Activated T-helper 1 cell treated with anti-CD3 and anti-CD28 coated beads, Interleukin-12 subunit alpha, Interleukin-12 subunit beta, Interleukin-2, Interleukin-4 antibody, amounts not matched to agents 30 ng/mL and 10 ng/mL and 1 ng/mL, durations not matched to agents 14 hours and 24 hours and 36 hours (primary cell): ENCODE measurements at places on chromosomes 11 and 22.
A peak's percentile ranks its signal among the peaks of the same experiment; 100 is the strongest.

GRCh38 chr11:67345920-67346819, 7.2 kb downstream of the POLD4 start:
- no peak for DNase-seq
- H3K36me3 ChIP-seq, result peaks cover 2% of the 10 kb centered on the region
- H3K27ac ChIP-seq, result peak overlapping the region; percentile 81
- H3K4me1 ChIP-seq, result peaks cover 31% of the 10 kb centered on the region
- no peaks in the 10 kb centered on the region for H3K27me3 ChIP-seq

DNA sequence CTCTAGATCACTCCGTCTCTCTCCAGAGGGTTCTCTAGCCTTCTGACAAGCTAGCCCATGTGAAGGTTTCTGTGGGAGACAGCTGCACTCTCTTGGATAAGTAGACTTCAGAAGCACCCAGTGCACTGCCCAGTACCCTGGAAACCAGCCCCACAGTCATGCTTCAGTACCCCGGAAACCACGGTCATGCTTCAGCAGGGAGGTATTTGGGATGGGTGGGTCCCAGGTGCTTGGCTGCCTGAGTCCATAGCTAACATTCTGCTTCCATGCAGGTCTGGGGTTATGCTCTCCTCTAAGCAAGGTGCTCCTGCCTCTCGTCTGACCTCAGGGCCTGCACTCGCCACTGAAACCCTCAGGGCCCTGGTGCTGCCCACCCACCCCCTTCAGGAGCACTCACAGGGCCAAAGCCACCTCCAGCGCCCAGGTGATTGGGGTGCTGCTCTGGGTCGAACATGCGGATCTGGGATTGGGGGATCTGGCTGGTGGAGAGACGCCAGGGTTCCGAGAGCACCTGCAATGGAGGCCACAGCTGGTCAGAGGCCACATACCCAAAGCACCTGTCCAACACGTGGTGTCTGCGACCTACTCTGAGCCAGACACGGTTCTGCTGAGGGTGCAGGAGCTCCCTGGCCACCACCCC, 7.3 kb upstream of the SYCE3 start:
- DNase-seq, result no peak
- no peak overlapping the region for H3K4me3 ChIP-seq
- no peak overlapping the region for H3K27ac ChIP-seq
- peaks cover 3% of the 10 kb centered on the region for H3K27me3 ChIP-seq

GRCh38 chr11:23078289-23078971, 218.2 kb upstream of the CCDC179 start:
- no peak overlapping the region for H3K27ac ChIP-seq
- no peak overlapping the region for H3K4me3 ChIP-seq
- no peaks in the 10 kb centered on the region for H3K27me3 ChIP-seq
- no peaks in the 10 kb centered on the region for H3K4me1 ChIP-seq
- no peaks in the 10 kb centered on the region for H3K36me3 ChIP-seq

DNA sequence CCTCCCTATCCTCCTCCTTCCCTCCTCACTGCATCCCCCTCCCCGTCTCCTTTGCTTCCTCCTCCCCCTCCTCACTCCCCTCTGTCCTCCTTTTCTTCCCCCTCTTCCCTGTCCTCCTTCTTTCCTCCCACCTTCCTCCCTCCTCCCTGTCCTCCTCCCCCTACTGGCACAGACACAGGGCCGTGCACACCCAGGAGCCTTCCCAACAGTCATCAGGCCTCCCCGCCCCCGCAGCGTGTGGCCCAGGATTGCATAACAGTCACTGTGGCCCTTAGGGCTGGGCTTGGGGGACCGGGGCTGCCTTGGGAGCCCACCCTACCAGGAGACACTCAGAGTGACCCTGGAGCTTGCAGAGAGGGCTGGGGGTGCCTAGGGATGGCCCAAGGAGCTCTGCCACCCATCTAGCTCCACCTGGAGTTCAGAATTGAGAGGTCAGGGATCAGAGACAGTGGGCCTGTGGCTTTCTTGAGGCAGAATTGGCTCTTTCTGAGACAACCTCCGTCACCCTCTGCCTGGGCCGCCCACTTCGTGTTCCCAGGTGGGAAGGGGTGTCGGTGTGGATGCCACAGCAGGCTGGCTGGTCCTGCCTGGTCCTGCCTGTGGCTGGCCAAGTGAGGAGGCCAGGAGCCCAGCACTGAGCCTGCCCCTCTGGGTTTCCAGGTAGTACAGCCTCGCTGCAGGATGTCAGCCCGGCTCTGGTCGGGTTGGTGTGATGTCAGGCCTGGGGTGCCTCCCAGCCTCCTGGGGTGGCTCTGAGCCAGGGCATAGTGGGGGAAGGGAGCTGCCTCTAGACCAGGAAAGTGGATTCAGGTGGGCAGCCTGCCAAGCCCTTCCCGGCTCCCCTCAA, 1.6 kb downstream of the SPI1 start:
- H3K27ac ChIP-seq, result no peak overlapping the region
- H3K36me3 ChIP-seq, result no peaks in the 10 kb centered on the region
- no peak overlapping the region for H3K4me3 ChIP-seq
- DNase-seq, result no peak
- H3K27me3 ChIP-seq, result peaks cover 3% of the 10 kb centered on the region

DNA sequence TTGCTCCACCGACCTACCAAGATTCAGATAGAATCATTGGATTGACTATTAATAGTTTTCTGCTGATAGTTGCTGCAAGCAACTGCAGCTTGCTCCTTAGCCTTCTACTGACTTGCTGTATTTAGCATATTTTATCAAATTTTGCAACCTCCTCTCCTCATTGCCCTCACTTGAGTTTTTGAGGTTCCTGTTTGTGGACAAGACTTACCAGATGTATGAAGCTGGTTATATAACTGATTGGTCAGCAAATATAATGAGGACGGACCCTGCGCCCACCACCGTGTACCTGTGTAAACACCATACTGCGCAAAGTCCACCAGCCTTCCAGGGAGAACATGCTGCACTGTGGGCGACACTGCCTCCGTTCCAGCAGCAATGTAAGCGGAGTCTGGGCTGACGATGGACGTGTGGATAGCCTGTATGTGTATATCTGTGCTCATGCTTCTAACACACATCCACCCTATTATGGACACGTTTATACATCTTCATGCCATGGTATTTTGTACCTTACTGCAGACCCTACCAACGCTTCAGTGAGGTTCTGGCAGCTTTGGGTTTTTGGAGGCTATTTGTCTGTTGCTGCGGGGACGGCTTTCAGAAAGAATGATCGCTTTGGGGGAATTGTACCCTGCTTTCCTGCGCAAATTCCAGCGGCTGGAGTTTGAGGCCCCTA, 1.5 kb upstream of the USP18 start:
- peak overlapping the region; percentile 32 for H3K27ac ChIP-seq
- H3K27me3 ChIP-seq, result peaks cover 5% of the 10 kb centered on the region
- peaks cover 39% of the 10 kb centered on the region for H3K4me1 ChIP-seq
- H3K36me3 ChIP-seq, result no peaks in the 10 kb centered on the region
- DNase-seq, result no peak
- peak overlapping the region; percentile 91 for H3K4me3 ChIP-seq

DNA sequence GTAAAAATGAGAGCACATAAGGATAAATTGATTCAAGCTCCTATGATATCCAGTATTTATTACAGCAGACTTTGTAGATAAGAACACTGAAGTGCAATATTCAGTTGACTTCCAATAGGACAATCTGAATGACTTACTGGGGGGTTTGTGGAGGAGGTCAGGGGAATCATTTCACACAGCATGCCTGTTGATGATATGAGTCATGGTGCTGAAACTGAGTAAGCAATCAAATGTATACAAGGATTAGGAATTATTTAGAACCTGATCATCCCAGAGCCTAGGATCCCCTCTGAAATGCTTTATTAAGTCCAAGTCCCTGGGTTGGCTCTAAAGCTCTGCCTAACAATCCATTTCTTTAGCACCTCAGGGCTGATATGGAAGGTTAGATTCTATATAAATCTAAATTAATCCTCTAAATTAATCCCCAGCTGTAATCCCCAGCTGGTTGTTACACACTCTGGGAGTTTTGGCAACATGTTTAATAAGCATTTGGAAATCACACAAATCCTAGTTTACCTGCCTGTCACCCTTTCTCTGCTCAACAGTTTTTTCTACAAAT, 326.4 kb downstream of the GUCY1A2 start:
- no peak overlapping the region for H3K27ac ChIP-seq
- H3K27me3 ChIP-seq, result no peaks in the 10 kb centered on the region
- H3K4me1 ChIP-seq, result no peaks in the 10 kb centered on the region
- H3K4me3 ChIP-seq, result no peak overlapping the region
- no peaks in the 10 kb centered on the region for H3K36me3 ChIP-seq

DNA sequence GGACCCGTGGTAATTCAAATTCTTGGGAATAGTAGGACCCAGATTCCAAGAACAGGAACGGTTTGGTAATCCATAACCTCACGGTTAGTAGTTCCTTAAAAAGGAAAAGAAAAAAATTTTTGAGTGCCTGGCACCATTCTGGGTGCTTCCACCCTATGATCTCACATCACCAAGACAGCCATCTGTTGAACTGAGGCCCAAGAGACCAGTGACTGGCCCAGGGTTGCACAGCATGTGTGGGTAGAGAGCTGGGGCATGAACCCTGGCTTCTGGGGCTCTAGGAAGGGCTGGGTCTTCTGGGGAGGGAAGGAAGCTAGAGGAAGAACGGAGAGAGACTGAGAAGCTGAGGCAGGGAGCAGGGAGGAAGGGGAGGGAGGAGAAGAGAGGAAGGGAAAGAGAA, 4.7 kb upstream of the SPI1 start:
- DNase-seq, result no peak
- H3K27ac ChIP-seq, result no peak overlapping the region
- no peaks in the 10 kb centered on the region for H3K4me1 ChIP-seq
- peaks cover 2% of the 10 kb centered on the region for H3K27me3 ChIP-seq
- H3K4me3 ChIP-seq, result no peak overlapping the region

DNA sequence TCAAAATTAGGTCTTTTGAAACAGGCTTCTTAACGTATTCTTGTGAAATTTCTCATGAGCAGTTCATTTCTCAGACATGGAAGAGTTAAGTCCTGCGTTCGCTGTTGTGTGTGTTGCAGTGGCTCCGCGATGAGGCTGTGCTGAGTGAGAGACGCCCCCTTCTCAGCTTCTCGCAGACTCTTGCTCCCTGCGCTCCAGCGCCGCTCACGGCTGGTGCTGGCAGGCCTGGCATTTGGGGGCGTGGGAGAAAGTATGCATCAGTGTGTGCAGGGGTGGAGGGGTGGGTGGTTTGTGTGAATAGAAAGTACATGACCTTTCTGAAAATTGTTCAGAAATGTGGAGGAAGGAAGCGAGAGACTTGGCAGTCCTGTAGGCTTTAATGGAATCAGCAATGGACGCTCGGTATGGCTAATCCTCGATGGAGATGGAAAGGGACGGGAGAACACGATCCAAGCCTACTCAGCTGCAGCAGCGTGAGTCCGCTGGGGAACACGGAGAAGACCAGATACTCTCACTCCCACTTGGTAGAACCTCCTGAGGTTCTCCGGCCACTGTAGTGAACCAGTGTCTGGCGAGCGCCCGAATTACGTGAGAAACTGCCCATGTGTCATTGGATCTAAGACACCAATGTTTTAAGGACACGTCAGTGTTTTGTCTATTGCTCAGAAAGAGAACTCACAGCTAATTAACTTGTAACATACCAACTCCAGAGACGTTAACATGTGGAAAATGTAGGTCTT, 5.9 kb downstream of the TAB1 start:
- peaks cover 33% of the 10 kb centered on the region for H3K36me3 ChIP-seq
- H3K4me3 ChIP-seq, result no peak overlapping the region
- H3K27ac ChIP-seq, result peak overlapping the region; percentile 23
- H3K4me1 ChIP-seq, result peaks cover 29% of the 10 kb centered on the region

DNA sequence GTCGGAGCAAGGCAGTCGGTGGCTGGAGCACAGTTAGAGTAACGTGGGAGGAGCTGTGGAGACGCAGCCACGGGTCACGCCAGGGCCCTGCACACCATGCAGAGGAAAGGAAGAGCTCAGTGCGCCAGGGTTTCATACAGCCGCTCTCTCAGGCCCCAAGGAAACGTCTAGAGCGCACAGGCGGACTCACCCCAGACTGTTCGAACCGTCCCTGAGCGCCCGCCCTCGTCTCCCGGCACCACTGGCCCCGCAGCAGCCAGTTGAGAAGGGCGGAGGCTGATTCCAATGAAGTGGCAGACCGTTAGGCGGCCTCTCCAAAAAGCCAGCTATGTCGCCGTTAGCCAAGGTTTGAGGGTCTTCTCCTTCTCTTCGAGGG, 483 bp upstream of the HYLS1 start:
- peak; percentile 49 for DNase-seq
- H3K27ac ChIP-seq, result peak overlapping the region; percentile 97
- H3K27me3 ChIP-seq, result peaks cover 6% of the 10 kb centered on the region
- peak overlapping the region; percentile 82 for H3K4me3 ChIP-seq
- peaks cover 9% of the 10 kb centered on the region for H3K36me3 ChIP-seq
- peaks cover 30% of the 10 kb centered on the region for H3K4me1 ChIP-seq

DNA sequence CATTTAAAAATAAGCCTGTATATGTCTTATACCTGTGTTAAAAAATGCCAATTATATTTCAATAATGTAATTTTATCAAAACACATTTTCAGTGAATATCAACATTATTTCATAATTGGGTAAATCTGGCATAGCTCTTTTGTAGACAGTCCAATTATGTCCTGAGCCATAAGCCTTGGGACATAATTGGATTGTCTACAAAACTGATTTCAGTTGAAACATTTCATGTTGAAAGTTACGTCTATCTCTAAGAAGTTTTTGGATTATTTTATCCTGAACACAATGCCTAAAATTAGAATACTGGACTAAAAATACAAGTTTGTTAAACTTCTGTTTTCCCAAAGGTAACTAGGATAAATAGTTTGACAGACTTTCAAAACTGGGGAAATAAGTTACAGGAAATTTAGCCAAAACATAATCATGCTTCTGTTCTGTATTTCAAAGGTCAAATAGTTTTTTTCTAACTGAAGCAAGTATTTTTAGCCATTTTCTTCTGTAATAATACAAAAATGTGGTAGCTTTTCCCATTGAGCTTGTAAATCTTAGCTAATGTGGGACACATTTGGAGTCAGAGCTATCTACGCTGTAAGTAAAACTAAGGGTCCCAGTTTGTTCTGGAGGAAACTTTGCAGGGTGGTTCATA, 100.7 kb upstream of the BIRC3 start:
- H3K27ac ChIP-seq, result no peak overlapping the region
- H3K4me1 ChIP-seq, result no peaks in the 10 kb centered on the region
- H3K4me3 ChIP-seq, result no peak overlapping the region
- no peaks in the 10 kb centered on the region for H3K36me3 ChIP-seq

- H3K27ac ChIP-seq, result peak overlapping the region; percentile 99
- peaks cover 18% of the 10 kb centered on the region for H3K36me3 ChIP-seq
- no peak for DNase-seq
Observed at GRCh38 chr11:74010306-74011300, 1.7 kb upstream of the UCP3 start.

- H3K4me3 ChIP-seq, result no peak overlapping the region
- DNase-seq, result no peak
- H3K27ac ChIP-seq, result peak overlapping the region; percentile 58
- no peaks in the 10 kb centered on the region for H3K36me3 ChIP-seq
- no peaks in the 10 kb centered on the region for H3K27me3 ChIP-seq
Observed at GRCh38 chr11:68974421-68975194, 6.2 kb downstream of the MRGPRD start.

DNA sequence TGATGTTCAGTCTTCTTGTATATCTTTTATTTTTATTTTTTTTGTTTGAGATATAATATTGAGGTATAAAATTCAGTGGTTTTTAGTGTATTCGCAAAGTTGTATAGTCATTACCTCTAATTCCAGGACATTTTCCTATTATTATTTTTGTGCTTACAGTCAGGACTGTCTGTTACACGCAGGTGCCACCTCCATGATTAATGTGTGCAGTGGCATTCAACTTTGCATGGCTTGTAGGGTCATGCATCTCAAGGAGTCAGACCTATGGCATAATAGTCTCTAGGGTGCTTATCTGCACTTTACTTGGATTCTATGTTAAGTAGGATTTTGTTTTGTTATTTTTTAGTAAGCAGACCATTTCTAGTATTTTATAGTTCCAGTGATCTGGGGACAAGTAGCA, 1.0 kb downstream of the CTR9 start:
- peaks cover 33% of the 10 kb centered on the region for H3K36me3 ChIP-seq
- peak overlapping the region; percentile 96 for H3K4me3 ChIP-seq
- peaks cover 38% of the 10 kb centered on the region for H3K4me1 ChIP-seq
- peak overlapping the region; percentile 87 for H3K27ac ChIP-seq
- H3K27me3 ChIP-seq, result no peaks in the 10 kb centered on the region
- DNase-seq, result no peak
